ENCODE measurements at places on chromosomes 7 and 10. TPM values are rescaled to one million over a fixed set of nuclear protein-coding genes. Genes with fewer than 3 reads are reported as not detected.

ASAH2 gene
- 2.2 TPM for total RNA-seq

NPFFR1 gene
- under 0.01 TPM for total RNA-seq

TRPV5 gene
- not detected for total RNA-seq

SPDYE2 gene
- total RNA-seq = not detected

DENND2A gene
- total RNA-seq = 0.64 TPM

CYP51A1 gene
- total RNA-seq = 56.7 TPM

TMEM178B gene
- 1.5 TPM for total RNA-seq

CYP2C19 gene
- not detected for total RNA-seq

PDIA4 gene
- total RNA-seq = 175 TPM

CAV2 gene
- 209 TPM for total RNA-seq

LMTK2 gene
- total RNA-seq = 9.3 TPM

TSPAN33 gene
- total RNA-seq = 6.2 TPM

GPNMB gene
- total RNA-seq = 3.1 TPM

FKBP6 gene
- total RNA-seq = not detected

UBE2D1 gene
- total RNA-seq = 17.0 TPM

ASB10 gene
- not detected for total RNA-seq

DUSP5 gene
- 134 TPM for total RNA-seq

TAS2R41 gene
- total RNA-seq = not detected

PHYHIPL gene
- 0.53 TPM for total RNA-seq

ADAMTS14 gene
- 0.09 TPM for total RNA-seq

PHTF2 gene
- 14.2 TPM for total RNA-seq

IGF2BP3 gene
- total RNA-seq = 29.7 TPM

GHRHR gene
- not detected for total RNA-seq

SLC39A12 gene
- total RNA-seq = not detected

ESYT2 gene
- total RNA-seq = 118 TPM

SERPINE1 gene
- total RNA-seq = 1,731 TPM
